ENCODE measurements at places on chromosomes 5 and 9. TPM values are rescaled to one million over a fixed set of nuclear protein-coding genes. Genes with fewer than 3 reads are reported as not detected.

GRCh38 chr5:154214371-154215106, 24.0 kb downstream of the GALNT10 start:
- peak; percentile 61 for DNase-seq

GRCh38 chr9:90722071-90722470, 79.4 kb upstream of the DIRAS2 start:
- no peak for DNase-seq

DNA sequence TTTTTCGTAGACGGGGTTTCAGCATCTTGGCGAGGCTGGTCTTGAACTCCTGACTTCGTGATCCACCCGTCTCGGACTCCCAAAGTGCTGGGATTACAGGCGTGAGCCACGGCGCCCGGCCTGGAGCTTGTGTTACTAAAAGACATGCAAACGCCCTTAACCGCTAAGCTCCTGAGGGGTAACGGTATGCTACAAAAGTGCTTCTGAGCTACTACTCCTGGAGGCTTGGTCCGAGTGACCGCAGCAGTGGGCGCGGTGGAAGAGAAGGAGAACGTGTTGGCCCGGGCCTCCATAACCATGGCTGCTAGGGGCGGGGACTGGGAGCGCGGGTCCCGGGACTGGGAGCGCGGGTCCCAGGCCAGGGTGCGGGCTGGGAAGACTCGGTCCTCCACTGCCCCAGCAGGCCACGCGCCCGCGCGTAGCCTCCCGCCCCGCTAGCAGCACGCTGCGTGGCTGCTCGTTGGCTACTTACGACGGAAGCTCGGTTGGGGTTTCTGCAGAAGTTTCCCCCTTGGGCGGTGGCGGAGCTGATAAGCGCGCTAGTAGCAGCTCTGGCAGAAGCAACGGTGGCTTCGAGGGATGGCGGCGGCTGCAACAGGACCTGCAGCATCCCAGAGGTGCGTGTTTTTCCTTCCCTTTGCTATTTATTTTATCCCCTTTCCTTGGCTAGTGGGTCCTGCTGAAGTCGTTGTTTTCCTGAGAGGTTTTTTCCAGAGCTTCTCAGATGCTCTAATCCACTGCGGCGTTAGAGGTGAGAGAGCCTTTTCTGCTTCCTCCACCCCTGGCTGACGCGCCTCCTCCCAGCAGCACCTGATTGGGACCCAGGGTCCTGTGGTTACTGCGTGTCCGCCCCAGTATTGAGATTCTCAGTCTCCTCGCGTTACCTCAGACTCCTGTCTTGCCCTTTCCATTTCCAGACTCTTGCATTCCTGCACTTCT, 69.2 kb upstream of the CCDC180 start:
- peak; percentile 87 for DNase-seq

DNA sequence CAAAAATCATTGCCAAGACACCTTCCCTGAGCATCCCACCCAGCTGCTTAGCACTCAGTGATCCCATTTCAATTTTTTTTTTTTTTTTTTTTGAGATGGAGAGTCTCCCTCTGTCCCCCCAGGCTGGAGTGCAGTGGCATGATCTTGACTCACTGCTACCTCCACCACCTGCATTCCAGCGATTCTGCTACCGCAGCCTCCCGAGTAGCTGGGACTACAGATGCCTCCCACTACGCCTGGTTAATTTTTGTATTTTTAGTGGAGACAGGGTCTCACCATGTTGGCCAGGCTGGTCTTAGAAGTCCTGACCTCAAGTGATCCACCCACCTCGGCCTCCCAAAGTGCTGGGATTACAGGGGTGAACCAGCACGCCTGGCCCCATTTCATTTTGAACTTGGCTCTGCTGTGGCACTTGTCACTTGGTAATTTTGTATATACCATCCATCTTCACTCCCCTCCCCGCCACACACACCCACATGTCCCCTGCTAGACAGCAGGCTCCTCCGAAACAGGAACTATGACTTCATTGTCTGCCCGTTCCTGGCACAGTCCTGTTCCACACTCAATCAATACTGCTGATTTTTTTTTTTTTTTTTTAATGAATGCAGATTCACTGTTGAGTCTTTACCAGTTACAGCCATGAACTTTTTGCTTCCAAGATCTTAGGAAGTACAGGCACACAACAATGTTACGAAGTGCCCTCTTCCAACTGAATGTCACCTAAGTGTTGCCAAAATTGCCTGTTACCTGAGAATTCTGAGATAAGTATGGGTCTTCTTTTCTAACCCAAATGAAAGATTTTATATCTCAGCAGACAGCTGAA, 17.3 kb upstream of the ZBTB34 start:
- DNase-seq: no peak

DNA sequence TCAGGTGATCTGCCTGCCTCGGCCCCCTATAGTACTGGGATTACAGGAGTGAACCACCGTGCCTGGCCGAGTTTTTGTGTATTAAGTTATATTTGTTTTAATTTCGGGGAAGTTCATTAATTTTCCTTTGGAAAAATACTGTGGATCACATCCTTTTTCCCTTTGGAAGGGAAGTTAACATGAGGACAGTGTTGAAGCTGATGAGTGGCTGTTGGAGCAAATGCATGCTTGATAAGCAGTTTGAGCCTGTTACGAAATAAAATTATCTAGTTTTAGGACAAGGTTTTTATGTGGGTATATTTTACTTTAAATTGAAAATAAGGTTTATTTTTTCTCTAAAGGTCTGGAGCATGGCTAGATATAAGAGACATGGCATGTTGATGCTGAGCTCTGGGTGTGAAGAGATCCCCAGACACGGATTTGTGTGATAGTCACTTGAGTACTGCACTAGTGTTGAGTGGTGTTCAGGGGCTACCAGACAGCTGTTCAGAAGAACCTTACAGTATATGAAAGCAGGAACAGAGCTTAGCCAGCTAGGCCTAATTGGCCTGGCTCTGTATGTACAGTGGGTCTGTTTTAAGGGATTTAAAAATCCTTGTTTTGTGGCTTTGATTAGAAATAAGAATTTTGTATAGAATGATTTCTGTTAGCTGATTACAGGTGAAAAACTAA, 17.4 kb downstream of the LMNB1 start:
- no peak for DNase-seq

DNA sequence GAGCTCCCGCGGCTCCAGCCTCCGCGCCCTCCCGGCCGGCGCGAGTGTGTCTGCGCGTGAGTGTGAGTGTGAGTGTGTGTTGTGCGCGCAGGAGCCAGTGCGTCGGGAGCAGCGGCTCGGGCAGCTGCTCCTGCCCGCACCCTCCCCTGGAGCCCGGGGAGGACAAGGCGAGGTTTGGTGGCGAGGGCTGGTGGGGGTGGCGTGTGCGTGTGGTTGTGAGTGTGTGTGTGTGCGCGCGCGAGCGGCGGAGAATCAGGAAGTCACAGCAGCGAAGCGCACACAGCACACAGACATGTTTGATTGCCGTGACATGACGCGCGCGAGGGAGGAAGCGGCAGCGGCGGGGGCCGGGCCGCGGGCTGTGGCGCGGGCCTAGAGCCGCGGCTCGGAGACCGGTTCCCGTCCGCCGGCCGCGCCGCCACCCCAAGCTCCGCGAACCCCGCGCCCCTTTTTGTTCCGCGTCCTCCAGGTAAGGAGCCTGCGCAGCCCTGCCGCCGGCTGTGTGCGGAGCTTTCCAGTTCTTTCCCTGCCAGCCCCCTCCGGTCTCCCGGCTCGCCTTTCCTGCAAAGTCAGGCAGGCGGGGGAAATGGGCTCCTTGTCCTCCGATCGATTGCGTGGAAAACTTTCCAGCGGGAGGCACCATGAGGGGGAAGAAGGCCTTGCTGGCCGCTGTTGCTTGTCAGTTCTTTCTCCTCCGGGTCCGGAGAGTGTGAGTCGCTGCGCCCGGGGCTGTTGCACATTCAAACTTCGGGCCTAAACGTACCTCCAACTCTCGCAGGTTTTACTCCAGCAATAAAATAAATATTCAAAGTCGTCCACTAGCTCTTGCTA, 2.4 kb downstream of the SMARCA2 start:
- DNase-seq: peak; percentile 28

DNA sequence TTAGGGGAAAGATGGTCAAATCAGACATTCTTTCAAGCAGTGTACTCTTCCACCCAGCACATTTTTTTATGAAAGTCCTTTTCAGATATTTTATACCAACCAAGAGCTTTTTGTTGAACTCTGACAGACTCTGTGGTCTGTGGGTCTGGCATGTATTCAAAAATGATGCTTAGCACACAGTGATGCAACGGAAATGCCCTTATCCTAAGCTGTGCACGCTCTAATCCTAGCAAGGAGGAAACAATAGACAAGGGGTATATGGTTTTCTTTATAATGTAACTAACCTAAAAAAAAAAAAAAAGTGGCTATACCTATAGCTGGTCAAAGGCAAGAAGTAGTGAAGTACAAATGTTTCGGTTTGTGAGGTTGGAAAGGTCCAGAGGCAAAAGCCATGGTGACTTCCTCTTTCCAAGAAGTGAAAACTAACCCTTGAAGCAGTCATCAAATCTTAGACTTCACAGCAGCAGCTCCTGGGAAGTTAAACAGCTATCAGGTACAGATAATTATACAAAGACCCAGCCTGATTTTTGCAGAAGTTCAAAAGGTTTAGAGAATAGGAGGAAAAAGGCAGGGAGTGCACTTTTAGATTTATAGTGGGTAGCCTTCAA, 82.5 kb downstream of the SEMA6A start:
- peak; percentile 92 for DNase-seq

- no peak for DNase-seq
These were observed at the start of gene PHF2 for GRCh38 chr9:93576258-93577077. Gene PHF2, plus strand, starts transcription at chr9:93576584. Its CDS starts 190 bp downstream, at chr9:93576774.

The NPDC1 gene
- total RNA-seq: 47.4 TPM

GRCh38 chr5:94057217-94057616, 315.8 kb upstream of the POU5F2 start:
- no peak for DNase-seq

DNA sequence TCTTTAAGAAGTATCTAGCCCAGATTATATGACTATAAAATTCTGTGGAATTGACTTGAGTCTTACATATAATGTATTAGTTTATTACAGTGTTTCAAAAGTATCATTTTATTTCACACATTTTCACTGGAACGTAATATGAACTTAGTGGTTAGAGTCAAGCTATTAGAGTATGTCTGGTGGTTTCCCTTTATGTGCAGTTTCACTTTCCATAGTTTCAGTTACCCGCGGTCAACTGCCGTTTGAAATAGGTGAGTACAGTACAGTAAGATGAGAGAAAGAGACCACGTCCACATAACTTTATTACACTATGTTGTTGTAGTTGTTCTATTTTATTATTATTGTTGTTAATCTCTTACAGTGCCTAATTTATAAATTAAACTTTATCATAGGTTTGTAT, 50.5 kb downstream of the COMMD10 start:
- no peak for DNase-seq

Data from A172 (cell line).